ENCODE measurements at places on chromosomes 3 and 15.

DNA sequence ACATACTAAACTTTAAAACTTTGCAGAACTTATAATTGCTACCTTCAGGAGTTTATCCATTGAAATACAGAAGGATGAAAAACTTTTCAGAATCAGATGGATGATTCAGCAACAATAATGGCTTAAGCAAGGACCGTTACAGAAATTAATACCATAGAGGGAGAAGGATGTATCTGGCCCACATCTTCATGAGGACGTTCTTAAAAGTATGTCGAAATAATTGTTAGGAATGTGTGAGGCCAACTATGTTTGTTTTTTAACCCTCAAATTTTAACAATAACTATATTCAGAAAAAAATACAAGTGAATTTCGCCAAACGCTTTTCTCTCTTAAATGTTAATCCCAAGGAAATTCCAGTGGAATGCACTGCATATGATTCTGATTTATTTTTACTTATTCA lies 105.2 kb upstream of the EPHA3 start:
- no peak for DNase-seq

DNA sequence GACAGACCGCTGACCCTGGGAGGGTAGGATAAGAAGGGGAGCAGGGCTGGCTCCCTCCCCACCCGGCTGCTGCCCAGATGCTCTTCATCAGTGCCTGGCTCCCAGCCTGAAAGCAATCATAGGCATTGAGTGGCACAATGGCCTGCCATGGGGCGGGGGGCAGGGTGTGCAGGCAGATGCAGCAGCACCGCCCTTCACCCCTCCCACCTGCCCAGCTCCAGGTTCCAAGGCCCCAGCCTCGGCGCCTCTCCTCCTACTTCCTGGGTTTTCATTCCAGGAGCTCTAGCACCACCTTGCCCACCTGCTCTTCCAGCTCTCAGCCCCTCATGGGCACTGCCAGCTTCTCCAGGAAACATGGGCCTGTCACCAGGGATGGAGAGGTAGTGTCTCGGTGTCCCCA lies 101.7 kb downstream of the MEGF11 start:
- DNase-seq, result no peak

DNA sequence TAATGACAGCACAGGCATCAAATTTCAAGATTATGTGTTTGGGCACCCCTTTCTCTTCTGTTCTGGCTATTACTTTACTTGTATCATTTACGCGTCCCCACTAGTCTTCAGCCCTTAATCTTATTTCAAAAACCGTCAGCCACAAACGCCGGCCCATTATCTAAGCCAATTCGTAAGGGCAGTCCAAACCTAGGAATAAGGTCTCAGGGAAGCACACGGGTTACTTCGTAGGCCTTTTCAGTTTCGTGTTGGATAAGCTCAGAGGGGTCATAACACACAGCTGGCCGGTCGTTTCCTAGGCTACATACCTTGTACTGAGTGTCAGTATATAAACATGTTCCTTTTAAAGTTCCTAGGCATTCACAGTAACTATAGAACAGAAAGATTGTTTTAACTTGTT lies 5.1 kb upstream of the DNAAF4 start:
- no peak for DNase-seq

GRCh38 chr3:56413911-56414310 lies 54.4 kb downstream of the ERC2 start:
- DNase-seq, result no peak

GRCh38 chr15:41853831-41854230 lies 15.2 kb downstream of the PLA2G4B start:
- no peak for DNase-seq

DNA sequence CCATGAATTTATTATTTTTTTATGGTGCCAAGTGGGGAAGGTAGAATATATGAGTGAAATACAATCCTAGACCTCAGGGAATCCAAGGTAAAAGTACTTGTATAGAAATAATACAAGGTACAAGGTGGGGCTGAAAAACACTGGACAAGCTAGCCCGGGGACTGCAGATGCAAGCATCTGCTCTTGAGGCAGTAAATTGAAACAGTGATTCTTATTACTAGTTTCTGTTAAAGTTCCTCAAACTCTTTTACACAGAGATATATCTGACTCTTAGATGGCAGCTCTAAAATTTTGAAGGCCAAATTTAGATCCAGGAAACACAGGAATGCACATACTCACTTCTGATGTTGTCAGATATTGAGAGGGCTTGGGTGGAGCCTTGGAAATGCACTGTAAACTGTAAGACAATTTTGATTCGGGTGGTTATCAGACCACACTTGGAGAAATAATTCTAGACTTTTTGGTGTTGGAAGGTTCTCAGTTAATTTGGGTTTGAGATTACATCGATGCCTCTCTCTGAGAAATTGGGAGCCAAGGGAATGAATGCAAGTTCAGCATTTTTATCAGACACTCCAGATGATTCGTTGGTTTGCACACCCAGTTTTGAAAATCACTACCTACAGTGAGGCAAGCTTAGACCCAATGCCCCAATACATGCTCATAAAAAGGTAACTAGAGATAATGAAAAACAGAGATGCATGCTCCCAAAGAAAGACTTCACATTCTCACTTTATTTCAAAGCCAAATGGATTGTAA lies 7.3 kb downstream of the TP63 start:
- DNase-seq, result no peak

- no peak for DNase-seq
Observed at GRCh38 chr15:47486040-47486439, 231.3 kb upstream of the SEMA6D start.

GRCh38 chr3:45551214-45552010 lies 43.1 kb upstream of the LIMD1 start:
- peak; percentile 64 for DNase-seq

- peak; percentile 90 for DNase-seq
Observed at GRCh38 chr3:24495326-24495994, 810 bp upstream of the THRB start.

GRCh38 chr3:114332342-114333179 lies 38.7 kb downstream of the TIGIT start:
- no peak for DNase-seq

DNA sequence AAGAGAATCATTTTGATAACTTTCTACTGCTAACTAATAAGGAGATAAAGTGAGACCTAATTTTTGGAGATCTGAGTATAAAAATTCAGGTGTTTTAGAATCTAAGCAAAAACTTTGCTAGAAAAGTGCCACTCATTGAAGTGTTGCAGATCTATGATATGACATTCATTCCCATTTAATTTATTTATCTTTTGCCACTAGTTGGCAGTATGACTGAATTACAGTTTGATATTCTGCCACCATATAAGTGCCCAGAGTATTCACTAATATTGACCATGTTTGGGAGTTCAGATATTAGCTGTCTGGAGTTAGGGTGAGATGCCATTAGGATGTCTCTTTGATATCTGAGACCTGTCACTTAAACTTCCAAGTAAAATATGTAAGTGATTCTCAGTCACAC lies 251.3 kb upstream of the GBE1 start:
- DNase-seq, result no peak

DNA sequence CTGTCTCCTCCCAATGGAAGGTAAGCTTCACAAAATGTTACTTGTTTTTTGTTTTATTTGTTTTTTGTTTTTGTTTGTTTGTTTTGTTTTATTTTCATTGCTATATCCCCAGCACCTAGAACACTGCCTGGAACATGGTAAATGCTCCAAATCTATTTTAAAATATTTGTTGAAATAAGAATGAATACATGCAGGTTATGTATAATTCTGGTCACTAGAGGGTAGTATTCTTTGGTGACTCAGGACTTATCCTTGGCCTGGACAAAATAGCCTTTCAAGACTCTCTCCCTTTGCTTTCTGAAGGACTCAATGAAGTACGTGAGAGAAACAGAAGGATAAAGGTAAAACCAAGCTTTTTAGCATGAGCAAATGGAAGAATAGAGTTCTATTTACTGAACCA lies 46.9 kb upstream of the PPP2R3A start:
- DNase-seq, result no peak
